Parietal lobe (tissue), 2 donors: ENCODE measurements at places on chromosomes 13 and 19. TPM values are rescaled to one million over a fixed set of nuclear protein-coding genes. Genes with fewer than 3 reads are reported as not detected.

USHBP1 gene
- total RNA-seq: 1.3 TPM

PLPP2 gene
- 0.63 TPM for total RNA-seq

ESD gene
- 117 TPM for total RNA-seq

RHPN2 gene
- 2.5 TPM for total RNA-seq

KLK4 gene
- not detected for total RNA-seq

KPNA3 gene
- total RNA-seq: 52.3 TPM

HMGB1 gene
- 221 TPM for total RNA-seq

ZNF77 gene
- 9.7 TPM for total RNA-seq
